T-cell (primary cell): ENCODE measurements at places on chromosomes 1 and 21.

GRCh38 chr1:56199956-56200355 lies 379.4 kb downstream of the PLPP3 start:
- DNase-seq = no peak

DNA sequence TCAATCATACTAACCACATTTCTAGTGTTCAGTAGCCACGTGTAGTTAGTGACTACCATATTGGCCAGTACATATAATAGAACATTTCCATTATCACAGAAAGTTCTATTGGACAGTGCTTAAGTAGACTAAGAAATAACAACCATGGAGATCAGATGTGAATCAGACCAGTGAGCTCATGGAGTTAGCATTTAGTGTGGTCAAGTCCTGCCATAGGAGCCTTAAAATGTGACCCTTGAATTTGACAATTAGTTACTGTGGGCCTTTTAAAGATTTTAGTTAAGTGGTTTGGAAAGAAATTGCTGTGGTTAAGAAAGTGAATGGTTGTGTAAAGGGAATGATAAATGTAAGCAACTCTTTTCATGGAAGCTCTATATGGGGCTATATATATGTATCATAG lies 123.4 kb downstream of the POU2F1 start:
- DNase-seq = no peak

DNA sequence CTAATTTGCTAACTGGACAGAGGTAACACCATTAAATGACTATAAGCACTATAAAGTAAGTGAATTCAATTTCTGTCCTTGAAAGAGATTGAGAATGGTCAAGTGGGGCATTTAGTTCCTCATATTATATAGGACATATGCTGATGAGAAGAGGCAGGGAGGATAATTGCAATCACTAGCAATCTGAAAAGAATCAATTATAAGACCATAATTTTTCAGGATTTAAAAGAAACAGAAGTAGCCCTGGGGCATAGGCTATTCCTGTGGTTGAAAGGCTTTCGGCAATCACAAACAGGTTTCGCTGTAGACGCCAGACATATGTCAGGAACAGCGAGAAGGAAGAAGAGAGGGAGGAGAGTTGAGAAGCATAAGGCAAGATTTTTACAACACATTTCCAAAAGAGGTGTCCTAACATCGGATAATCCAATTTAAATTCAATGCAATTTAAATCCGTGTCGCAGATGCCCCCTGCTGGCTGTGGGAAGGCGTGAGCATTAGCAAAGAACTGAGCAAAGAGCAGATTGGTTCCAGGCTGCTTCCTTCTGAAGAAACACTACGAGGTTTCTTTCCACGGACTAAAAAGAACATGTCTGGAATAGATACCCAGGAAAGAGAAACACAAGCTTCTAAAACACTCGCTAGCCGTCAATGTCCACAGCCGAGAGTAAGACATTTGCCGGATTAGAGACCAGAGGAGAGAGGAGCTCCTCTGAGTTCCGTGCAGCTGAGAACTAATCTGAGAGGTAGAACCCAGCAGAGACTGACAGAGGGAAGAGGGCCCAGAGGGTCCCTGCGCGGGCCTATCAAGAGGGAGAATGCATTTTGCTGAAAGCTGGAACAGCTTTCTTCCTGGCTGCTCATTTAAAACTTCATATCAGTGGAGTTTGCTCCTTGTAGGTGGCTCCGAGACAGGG lies 27.9 kb downstream of the RGS5 start:
- DNase-seq = peak; percentile 3

DNA sequence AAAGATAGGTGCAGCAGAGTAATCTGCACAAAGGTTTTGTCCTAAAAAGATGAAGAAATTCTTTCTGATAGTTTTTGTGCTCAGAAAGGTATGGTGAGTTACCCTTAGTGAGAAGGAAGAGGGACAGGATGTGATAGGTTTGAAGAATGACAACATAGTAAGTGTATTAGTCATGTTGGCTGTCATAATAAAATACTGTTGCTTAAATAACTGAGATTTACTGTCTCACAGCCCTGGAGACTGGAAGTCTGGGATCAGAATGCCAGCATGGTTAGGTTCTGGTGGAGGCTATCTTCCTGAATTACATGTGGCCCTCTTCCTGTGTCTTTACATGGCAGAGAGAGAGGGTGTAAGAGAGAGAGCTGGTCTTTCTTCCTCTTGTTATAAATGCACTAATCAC lies 965.2 kb downstream of the TTLL7 start:
- DNase-seq = no peak

DNA sequence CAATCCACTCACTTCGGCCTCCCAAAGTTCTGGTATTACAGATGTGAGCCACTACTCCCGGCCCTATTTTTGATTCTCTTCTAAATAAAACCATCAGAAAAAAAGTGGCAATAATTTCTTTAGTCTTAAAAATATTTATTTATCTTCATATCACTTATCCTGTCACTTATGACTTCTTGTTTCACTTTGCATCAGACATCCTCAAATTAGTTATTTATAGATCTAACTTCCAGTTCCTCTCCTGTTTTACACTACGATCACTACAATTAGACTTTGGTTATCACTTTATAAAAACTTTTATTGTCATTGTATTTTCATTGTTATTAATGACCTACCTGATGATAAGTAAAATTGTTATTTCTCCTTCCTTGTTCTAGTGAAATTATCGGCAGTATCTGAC lies 783.4 kb upstream of the BRINP3 start:
- no peak for DNase-seq
